Stimulated activated CD8-positive, alpha-beta memory T cell treated with anti-CD3 and anti-CD28 coated beads, Interleukin-7, amount 100 ng/mL, for 4 hours (primary cell): ENCODE measurements at places on chromosomes 16 and 17.

DNA sequence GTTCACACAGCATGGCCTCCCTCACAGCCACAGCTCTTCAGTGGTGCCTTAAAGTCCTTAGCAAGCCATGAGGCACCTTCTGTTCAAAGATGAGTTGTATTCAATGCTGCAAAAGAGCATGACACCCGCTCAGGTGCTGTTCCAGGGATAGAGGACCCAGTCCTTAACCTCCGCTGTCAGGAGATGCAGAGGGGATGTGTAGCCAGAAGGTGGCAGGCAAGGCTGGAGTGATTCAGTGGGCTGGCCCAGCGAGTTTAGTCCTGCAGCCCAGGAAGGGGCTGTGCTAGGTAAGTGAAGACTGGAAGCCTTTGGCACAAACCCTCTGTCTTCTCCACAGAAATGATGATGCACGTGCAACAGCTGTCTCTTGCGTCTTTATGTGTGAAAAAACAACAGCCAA, 25.0 kb upstream of the ADAM11 start:
- no peak for DNase-seq

DNA sequence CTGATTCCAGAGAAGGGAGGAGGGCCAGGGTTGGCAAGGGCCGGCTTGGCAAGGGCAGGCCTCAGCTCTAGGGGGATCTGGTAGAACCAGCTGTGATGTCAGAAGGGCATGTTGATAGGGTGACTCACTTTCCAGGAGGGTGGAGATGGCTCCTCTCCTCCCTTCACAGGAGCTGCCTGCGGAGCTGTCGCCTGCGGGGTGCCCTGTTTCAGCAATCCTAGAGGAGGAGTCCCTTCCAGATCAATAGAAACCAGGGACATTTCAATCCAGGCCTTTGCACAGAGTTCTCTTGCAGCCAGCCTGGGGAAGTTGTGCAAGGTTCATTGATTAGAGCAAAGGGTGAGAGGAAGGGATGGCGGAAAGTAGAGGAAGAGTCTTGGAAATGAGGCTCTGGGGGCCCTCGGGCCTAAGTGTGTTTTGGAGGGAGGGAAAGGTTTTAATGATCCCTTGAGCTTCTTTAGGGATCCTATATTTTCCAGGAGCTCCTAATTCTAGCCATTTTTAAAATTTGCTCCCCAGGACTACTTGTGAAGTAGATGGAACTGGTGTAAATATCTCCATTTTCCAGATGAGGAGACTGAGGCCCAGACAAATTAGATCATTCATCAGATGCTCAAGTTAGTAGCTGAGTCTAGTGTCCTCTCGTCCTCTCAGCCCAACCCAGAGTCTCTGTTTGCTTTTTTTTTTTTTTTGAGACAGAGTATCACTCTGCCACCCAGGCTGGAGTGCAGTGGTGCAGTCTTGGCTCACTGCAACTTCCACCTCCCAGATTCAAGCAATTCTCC, 24.8 kb upstream of the CSNK2A2 start:
- DNase-seq: no peak

GRCh38 chr16:8887952-8888560, 5.9 kb downstream of the LITAFD start:
- no peak for DNase-seq

DNA sequence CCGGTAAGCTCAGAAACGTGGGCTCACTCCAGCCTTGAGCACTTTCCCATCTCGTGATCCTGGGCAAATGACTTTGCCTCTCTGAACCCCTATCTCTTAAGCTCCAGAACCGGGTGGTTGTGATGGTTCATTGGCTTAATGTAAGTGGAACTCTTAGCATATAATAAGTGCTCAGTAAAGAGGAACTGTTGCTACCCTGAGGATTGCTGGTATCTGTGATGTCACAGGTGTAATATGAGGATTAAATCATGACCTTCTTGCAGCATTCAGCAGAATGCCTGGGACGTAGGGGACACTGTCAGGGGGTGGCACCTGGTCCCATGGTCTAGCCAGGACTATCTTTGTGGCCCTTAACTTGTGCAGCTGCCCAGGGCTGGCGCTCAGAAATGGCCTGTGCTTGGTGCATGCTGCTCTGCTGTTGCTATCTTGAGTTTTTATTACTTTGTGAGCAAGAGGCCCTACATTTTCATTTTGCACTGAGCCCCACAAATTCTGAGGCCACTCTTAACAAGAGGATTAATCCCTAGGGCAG, 68.8 kb downstream of the SREBF1 start:
- no peak for DNase-seq

DNA sequence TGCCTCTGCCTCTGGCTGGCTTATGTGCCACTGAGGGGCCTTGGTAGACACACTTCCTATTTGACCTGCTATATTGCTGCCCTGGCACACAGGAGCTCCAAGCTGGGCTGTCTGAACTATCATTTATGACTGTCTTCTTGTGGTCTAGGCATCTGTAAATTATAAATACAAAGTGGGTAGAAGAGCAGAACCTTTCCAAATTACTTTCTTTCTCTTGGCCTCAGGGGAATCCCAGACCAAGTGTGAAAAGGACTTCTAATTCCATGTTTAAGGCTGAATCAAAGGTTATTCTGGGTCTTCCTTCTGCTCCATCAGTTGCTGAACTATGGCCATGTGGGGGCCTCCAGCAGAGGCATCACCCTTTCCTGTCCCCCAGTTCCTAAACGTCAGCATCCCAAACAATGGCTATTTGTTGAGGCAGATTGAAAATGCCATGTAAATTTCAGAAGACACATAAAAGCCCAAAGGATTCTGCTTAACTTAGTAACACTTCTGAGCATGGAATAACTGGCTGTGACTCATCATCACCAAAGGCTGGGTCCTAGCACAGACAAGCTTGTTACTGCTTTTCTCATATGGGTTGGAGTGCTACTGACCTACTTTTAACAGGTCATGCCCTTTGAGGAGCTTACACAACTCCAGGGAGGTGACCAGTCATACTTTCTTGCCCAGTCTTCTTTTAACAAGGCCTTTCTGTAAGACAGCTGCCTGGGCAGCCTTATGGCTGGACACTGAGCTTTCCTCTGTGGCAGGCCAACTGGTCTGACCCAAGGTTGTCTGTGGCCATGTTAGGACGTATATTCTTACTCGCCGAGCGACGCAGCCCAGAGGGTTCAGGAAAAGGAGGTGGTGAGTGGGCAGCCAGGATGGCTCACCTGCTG, 154.8 kb downstream of the VPS53 start:
- no peak for DNase-seq

DNA sequence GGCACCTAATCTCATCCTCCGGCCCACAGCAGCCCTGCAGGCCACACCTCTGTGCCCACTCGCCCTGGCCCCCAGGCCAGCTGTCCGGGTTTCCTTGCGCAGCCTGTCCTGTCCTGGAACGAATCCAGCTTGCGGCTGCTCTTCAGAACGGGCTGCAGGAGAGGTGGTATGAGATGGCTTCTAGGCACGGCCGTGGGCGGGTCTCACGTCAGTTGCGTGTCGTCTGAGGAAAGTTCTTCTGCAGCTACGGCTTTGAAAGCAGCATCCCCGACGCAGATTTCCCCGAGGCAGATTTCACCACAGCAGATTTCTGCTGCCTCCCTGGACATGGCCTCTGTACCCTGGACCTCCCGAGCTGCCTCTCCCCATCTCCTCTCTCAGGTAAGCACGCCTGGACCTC, 18.2 kb downstream of the GALNS start:
- no peak for DNase-seq

GRCh38 chr16:28261942-28262341, 30.4 kb upstream of the SBK1 start:
- no peak for DNase-seq

GRCh38 chr16:87493608-87494280, 920 bp upstream of the ZCCHC14 start:
- no peak for DNase-seq

DNA sequence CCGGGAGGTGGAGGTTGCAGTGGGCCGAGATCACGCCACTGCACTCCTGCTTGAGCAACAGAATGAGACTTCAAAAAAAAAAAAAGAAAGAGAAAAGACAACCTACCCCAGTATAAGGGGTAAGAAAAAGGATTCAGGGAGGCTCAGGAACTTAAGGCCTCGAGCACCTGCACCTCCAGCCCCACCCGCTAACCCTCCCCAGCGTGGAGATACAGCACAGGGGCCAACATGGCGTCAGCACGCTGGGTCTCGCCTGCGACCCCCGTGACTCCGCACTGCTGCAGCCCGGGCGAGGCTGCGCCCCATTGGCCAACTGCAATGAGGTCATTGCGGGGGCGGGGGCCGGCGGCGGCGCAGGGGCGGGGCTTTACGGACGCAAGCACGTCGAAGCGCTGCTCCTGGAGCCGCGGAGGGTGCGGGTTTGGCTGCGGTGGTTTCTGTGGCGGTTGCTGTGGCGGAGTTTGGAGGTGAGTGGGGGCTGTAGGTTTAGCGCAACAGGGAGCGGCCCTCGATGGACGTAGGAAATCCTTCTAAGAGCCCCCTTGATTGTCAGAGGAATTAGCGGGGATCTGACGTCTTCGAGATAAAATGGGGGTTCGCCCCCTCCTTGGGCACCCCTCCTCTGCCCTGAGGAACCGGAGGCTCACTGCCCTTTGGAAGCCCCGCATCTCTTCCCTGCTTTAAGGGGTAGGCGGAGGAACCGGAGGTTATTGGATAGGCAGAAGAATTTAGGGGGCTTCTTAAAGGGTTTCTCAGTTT, at the start of gene ATP6V0A1:
TSS of gene ATP6V0A1 (plus strand) at position 382 of the 759 bp plus-strand sequence. CDS start 2,017 bp downstream, outside the sequence.
- DNase-seq: peak; percentile 78

GRCh38 chr17:49996495-49997300, 1.7 kb upstream of the DLX3 start:
- DNase-seq: peak; percentile 26

- no peak for DNase-seq
These were observed 11.3 kb downstream of the WWP2 start for GRCh38 chr16:69773260-69773947.

DNA sequence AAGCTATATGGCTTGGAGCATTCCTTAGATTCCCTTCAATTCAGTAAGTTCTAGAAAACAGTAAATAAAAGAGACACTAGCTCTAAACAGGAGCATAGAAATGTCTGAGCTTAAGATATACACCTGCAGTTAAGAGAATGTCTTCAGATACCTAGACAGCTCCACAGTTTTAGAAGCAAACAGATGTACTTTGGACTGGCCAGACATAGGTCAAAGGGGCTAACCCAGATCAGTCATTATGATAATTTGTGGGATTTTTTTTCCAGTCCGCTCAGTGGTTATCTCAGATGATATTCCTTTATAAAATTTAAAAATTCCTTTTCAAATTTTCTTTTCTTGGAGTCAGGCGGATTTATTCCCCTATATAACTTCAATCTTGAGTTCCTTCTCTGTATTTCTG, 65.8 kb upstream of the RASL10B start:
- DNase-seq: no peak
